Glutamatergic neuron (in vitro differentiated cells): ENCODE measurements at places on chromosomes 2 and 18. TPM values are rescaled to one million over a fixed set of nuclear protein-coding genes. Genes with fewer than 3 reads are reported as not detected.
A peak's percentile ranks its signal among the peaks of the same experiment; 100 is the strongest.

- H3K27me3 ChIP-seq: no peaks in the 10 kb centered on the region
- H3K27ac ChIP-seq: no peak overlapping the region
- H3K4me1 ChIP-seq: peaks cover 16% of the 10 kb centered on the region
- no peak for DNase-seq
Measured at GRCh38 chr18:62784966-62785413, 69.6 kb downstream of the PHLPP1 start.

GRCh38 chr18:9081940-9082339 is 20.6 kb upstream of the NDUFV2 start:
- peaks cover 2% of the 10 kb centered on the region for H3K27me3 ChIP-seq
- H3K36me3 ChIP-seq: no peaks in the 10 kb centered on the region
- no peak overlapping the region for H3K27ac ChIP-seq

DNA sequence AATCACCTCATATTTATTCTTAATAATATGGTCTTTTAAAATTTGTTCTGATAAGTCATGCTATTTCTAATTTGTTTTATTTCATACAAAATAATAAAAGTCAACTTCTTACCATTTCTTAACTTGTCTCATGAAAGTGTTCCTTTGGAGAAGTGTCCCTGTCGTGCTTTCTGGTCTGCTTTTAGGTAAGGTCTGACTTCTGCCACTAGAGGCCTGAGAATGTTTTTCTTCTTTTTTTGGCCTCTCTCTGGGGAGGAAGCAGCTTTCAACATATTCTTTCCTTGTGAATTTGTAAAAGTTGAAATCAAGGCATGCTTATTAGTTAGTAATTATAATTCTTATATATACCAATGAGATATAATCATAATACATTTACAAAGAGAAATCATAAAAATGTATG is 39.4 kb downstream of the MAP2 start:
- H3K27ac ChIP-seq: no peak overlapping the region
- H3K36me3 ChIP-seq: no peaks in the 10 kb centered on the region
- no peak overlapping the region for H3K4me3 ChIP-seq
- peaks cover 4% of the 10 kb centered on the region for H3K4me1 ChIP-seq

DNA sequence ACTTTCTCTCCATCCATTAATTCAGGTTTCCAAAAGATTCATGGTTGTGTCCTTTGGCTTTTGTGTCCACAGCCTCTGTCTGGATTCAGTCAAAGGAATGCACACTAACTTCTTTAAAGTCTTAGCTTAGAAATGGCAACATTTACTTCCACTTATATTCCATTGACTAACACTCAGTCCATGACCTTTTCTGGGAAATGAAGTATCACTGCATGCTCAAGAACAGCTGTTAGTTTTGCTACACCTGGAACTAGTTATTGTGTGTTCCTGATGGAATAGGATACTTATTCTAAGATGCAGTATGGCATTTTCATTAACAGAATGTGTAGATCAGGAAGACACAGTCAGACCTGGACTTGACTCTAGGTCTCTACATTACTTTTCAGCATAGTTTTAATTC is 88.8 kb downstream of the KYNU start:
- H3K36me3 ChIP-seq: no peaks in the 10 kb centered on the region
- no peak overlapping the region for H3K4me3 ChIP-seq
- H3K27ac ChIP-seq: no peak overlapping the region
- no peaks in the 10 kb centered on the region for H3K4me1 ChIP-seq

- no peaks in the 10 kb centered on the region for H3K27me3 ChIP-seq
- H3K27ac ChIP-seq: no peak overlapping the region
- no peak overlapping the region for H3K4me3 ChIP-seq
- no peak for DNase-seq
- no peaks in the 10 kb centered on the region for H3K36me3 ChIP-seq
Measured at GRCh38 chr18:31230495-31230894, 67.8 kb upstream of the DSC1 start.

GRCh38 chr2:96823198-96823597 is 7.1 kb downstream of the CNNM3 start:
- DNase-seq: no peak
- H3K27ac ChIP-seq: no peak overlapping the region
- no peak overlapping the region for H3K4me3 ChIP-seq
- H3K4me1 ChIP-seq: peaks cover 26% of the 10 kb centered on the region
- no peaks in the 10 kb centered on the region for H3K36me3 ChIP-seq

DNA sequence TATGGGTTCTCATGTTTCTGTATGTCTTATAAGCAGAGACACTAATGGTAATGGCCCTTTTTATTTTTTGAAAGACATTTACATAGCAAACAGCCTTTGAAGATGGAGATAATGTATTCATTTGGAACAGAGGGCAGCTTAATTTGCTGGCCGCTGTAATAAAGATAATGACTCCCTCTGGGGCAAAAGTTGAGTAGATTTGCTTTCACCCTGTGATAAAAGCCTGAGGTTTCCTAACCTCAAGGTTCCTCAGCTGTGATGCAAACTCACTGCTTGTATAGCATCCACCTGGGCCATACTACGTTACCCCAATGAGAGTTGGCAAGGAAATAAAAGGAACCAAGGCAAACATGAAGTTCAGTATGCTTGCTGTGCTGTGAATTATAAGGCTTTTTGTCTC is 54.8 kb downstream of the TEX51 start:
- no peaks in the 10 kb centered on the region for H3K4me1 ChIP-seq
- H3K4me3 ChIP-seq: no peak overlapping the region
- H3K36me3 ChIP-seq: peaks cover 13% of the 10 kb centered on the region

GRCh38 chr18:13502585-13502984 is 223.8 kb downstream of the FAM210A start:
- peaks cover 14% of the 10 kb centered on the region for H3K36me3 ChIP-seq
- peaks cover 13% of the 10 kb centered on the region for H3K4me1 ChIP-seq
- no peak overlapping the region for H3K4me3 ChIP-seq
- H3K27me3 ChIP-seq: peaks cover 11% of the 10 kb centered on the region
- no peak for DNase-seq
- no peak overlapping the region for H3K27ac ChIP-seq

- DNase-seq: no peak
- H3K27ac ChIP-seq: no peak overlapping the region
- no peaks in the 10 kb centered on the region for H3K4me1 ChIP-seq
- H3K27me3 ChIP-seq: peaks cover 2% of the 10 kb centered on the region
Measured at GRCh38 chr2:8806885-8807704, 30.3 kb downstream of the KIDINS220 start.

Gene AQP12A
- total RNA-seq: not detected

DNA sequence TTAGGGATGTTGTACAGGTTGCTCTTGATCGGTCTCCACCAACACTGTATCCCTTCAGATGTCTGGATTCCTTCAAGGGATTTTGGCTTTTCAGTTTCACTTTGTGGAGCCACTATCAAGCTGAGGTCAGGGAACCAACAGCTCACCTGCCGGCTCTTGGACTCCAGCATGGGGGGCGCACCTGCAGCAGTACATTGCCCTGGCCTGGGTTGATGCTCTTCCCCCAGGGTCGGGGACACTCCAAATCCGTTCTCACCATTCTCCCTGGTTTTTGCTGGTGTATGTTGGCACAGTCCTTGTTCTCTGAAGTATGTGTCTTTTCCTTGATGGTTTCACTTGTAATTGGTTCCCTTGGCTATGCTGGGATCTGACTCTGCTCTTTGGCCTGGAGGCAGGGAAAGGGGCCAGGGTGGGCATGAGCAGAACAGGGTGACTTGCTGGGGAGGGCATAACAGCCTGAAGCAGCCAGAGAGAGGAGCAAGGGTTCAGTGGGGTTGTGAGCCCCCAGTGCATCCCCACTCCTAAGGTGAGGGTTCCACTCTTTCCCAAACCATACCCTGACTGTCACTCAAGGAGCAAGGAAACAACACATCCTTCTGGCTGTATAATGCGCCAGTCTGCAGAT is 5.1 kb downstream of the ARHGEF4 start:
- DNase-seq: no peak
- H3K4me1 ChIP-seq: peaks cover 3% of the 10 kb centered on the region
- H3K4me3 ChIP-seq: no peak overlapping the region
- H3K36me3 ChIP-seq: no peaks in the 10 kb centered on the region
- no peak overlapping the region for H3K27ac ChIP-seq

DNA sequence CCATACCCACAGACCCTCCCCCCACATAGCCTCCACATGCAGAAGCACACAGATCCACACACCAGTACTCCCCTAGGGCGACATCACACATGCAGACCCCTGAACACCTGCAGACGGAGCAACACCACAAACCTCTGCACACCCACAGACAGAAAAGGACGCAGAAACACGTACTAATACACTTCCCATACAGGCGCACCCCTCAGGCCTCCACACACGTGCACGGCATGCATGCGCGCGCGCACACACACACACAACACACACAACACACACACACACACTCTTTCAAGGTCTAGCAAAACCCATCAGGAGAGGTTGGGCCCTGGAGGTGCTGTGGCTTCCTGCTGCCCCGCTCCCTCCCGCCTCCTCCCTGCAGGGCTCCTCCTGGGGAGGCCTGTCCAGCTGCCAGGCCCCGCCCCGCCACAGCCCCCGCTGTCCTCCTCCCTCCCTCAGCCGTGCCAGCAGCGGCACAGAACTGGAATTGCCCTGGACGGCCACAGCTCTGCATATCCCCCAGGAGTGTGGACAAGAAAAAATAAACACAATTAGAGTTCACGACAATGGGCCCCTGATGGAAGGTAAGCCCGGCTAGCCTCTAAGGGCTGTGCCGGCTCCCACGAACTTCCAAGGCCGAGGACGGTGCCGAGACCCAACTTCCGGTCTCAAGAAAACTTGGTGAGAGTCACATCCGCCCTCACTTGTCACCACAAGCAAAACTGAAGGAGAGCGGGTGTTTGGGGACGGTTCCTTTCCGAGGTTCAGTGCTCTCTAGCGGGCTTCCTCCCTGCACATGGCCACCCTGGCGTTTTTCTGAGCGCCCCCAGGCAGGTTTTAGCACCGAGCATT is 6.8 kb downstream of the ZFP36L2 start:
- H3K4me3 ChIP-seq: peak overlapping the region; percentile 67
- H3K4me1 ChIP-seq: peaks cover 29% of the 10 kb centered on the region
- DNase-seq: no peak
- H3K27ac ChIP-seq: peak overlapping the region; percentile 62
- H3K36me3 ChIP-seq: no peaks in the 10 kb centered on the region

Gene SERPINB10
- total RNA-seq: not detected

GRCh38 chr2:145798419-145798818 is 1278.5 kb upstream of the ZEB2 start:
- H3K27me3 ChIP-seq: no peaks in the 10 kb centered on the region
- H3K4me1 ChIP-seq: no peaks in the 10 kb centered on the region
- H3K4me3 ChIP-seq: no peak overlapping the region

Gene ARID5A
- 3.5 TPM for total RNA-seq

- H3K27ac ChIP-seq: peak overlapping the region; percentile 88
- H3K4me1 ChIP-seq: peaks cover 20% of the 10 kb centered on the region
- H3K4me3 ChIP-seq: no peak overlapping the region
- DNase-seq: peak; percentile 40
- H3K27me3 ChIP-seq: peaks cover 3% of the 10 kb centered on the region
Measured at GRCh38 chr2:78077633-78078032, 555.5 kb upstream of the LRRTM4 start.

GRCh38 chr18:26654616-26655524 is 106.5 kb upstream of the KCTD1 start:
- peak overlapping the region; percentile 83 for H3K4me3 ChIP-seq
- H3K27me3 ChIP-seq: peaks cover 16% of the 10 kb centered on the region
- H3K27ac ChIP-seq: no peak overlapping the region
- H3K4me1 ChIP-seq: peaks cover 11% of the 10 kb centered on the region
- peaks cover 3% of the 10 kb centered on the region for H3K36me3 ChIP-seq

Gene HOXD12
- total RNA-seq: not detected

DNA sequence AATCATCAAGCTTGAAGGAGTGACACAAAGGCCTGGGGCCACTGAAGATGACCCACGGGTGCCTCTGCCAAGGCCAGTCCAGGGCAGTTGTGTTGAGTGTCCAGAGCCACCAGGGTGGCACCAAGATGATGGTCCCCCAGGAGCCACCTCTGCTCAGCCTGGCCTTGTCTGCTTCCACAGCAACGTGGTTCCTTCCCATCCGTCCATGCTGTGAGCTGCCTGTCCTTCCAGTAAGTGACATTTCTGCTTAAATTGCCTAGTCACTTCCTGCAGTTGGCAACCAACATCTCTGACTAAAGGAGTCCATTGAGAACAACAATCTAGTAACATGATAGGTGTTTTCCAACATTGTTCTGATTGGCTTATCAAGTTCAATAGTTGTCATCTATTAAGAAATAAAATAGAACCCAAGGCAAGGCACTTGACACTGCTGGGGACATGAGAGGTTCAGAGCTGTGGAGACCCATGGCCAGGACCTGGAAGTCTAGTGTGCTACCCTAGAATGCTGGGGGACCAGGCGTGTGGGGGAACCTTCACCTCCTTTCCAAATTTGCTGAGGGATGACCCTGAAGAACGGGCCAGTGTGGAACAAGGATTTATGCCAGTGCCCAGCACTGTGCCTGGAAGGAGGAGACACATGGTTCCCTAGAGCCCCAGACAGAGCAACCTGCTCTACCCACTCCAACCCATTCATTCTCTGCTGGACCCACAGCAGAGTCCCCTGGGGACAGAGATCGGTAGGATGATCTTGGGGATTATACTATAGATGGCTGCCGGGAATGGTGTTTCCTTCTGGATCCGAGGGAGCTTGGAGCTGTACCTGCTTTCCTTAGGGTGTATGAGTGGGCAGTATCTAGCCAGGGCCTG is 98.9 kb upstream of the EPC2 start:
- no peak overlapping the region for H3K4me3 ChIP-seq
- no peak overlapping the region for H3K27ac ChIP-seq
- peaks cover 5% of the 10 kb centered on the region for H3K36me3 ChIP-seq
- peaks cover 2% of the 10 kb centered on the region for H3K27me3 ChIP-seq
- DNase-seq: no peak
- peaks cover 16% of the 10 kb centered on the region for H3K4me1 ChIP-seq

DNA sequence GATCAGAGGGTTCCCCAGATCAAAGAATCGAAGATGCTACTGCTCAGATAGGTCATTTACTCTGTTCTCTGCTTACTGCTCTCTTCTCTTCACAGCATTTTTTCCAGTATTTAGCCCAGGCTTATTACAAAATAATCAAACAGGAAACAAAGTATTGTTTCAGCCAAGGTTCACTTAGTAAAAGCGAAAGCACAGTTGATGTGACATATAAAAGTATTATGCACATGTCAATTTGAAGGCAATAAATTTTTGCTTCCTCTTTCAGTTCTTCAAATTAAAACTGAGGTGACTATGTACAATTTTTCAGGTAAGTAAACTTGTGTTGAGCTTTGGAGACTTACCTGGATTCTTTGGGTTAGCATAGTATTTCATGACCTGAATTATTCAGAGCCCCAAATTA is 262.8 kb upstream of the CHST9 start:
- H3K27ac ChIP-seq: peak overlapping the region; percentile 83
- DNase-seq: no peak
- H3K4me1 ChIP-seq: peaks cover 8% of the 10 kb centered on the region
